PC-9 (cell line): ENCODE measurements at places on chromosomes 6 and 20.

GRCh38 chr20:41169791-41170351, 32.5 kb downstream of the PLCG1 start:
- no peak for DNase-seq

- DNase-seq = no peak
Measured at GRCh38 chr20:3669710-3670367, 6.6 kb upstream of the GFRA4 start.

GRCh38 chr20:50798650-50799049, 3.8 kb downstream of the BCAS4 start:
- no peak for DNase-seq

GRCh38 chr6:92281571-92282076, 1137.7 kb downstream of the EPHA7 start:
- DNase-seq = no peak

- DNase-seq = no peak
Measured at GRCh38 chr20:52305858-52306257, 114.3 kb upstream of the ZFP64 start.

DNA sequence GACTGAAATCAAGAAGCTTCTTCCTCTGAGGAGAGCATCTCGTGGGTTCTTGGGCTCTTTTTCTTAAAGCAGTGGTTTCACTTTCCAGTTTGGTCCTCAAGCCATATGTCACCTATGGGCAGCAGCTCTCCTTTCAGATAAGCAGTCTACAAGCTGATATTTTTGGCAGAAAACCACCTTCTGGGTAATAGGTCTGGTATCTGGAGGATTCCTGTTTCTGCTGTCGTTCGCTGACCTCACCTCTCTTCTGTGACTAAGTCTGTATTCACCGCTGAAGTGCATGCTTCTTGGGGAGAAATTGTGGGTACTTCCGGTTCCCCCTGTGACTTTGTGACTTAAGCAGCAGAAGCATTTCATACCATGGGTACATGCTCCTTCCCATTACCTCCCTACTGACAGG, 193.6 kb downstream of the EDN1 start:
- peak; percentile 99 for DNase-seq

DNA sequence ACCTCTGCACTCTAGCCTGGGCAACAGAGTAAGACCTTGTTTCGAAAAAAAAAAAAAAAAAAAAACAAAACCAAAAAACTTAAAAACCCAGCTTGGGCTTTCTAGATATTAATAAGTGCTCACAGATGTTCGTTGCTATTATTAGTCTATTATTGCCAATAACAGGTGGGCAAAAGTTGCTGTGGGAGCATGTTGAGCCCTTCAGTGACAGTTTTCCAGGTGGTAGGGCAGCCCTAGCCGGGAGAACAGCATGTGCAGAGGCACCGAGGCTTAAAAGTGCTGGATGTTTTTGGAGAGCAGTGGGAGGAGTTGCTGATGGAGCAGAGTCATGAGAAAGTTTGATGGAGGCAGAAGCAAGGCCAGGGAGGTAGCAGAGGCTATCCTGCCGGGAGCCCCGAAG, 4.4 kb downstream of the PPP1R16B start:
- no peak for DNase-seq

- DNase-seq = no peak
Measured at GRCh38 chr6:41878246-41878645, 16.9 kb downstream of the USP49 start.

- no peak for DNase-seq
Measured at GRCh38 chr6:56660381-56660730, 17.7 kb upstream of the DST start.

GRCh38 chr6:155542036-155542435, 86.4 kb upstream of the NOX3 start:
- DNase-seq = no peak

DNA sequence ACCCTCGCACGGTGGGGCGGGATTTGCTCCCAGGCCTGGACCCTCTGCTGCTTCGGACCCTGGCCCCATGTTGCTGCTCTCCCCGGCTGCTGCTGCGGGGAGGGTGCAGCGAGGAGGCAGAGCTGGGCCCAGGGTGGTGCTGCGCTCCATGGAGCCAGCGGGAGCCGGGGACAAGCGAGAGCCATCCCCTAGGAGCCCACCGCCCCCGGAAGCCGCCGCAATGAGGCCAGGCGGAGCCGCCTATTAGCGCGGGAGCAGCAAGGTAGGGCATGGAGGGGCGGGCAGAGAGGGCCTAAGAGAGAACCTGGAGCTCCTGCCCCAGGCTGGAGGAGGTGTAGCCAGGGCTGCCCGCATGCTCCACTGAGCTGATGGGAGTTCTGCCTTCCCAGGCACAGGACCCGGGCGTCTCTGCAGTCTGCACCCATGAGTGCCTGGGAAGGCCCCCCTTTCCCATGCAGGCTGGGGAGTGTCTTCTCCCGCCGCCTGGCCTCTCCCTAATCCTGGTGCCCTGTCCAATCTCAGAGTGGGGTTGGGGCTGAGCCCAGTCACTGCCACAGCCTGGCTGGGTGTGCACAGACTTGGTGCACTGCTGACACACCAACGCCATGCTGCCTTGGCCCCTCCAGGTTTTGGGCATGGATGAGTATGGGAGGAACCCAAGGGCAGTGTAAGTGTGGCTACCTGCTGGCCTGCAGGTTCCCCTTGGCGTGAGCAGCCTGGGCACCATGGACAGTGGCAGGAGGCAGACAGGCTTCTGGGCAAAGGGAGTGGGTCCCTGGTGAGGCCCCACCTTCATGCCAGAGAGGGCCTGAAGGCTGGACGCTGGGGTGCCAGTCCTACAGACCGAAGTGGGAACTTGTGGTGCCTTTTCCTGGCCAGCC, 360.6 kb upstream of the MAP3K7 start:
- DNase-seq = no peak

GRCh38 chr20:58855506-58856389, 3.2 kb downstream of the GNAS start:
- peak; percentile 74 for DNase-seq

DNA sequence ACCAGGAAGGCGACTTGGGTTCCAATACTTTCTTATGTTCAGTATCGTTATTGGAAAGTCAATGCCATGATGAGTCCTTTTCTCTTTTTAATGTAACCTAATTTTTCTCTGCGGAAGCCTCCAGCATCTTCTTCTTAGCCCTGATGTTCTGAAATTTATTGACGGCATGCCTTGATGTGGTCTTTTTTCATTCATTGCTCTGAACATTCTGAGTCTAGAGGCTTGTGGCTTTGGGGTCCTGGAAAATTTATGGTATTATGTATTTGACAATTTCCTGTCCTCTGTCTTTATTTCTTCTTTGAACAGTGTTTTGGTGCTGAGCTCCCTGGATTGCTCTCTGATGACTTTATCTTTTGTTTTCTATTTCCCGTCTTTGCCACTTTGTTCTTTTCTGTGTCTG, 28.7 kb upstream of the MAS1 start:
- no peak for DNase-seq

GRCh38 chr6:107128175-107128574, 12.9 kb upstream of the BEND3 start:
- DNase-seq = no peak

GRCh38 chr20:53445932-53446331, 147.7 kb downstream of the ZNF217 start:
- no peak for DNase-seq

DNA sequence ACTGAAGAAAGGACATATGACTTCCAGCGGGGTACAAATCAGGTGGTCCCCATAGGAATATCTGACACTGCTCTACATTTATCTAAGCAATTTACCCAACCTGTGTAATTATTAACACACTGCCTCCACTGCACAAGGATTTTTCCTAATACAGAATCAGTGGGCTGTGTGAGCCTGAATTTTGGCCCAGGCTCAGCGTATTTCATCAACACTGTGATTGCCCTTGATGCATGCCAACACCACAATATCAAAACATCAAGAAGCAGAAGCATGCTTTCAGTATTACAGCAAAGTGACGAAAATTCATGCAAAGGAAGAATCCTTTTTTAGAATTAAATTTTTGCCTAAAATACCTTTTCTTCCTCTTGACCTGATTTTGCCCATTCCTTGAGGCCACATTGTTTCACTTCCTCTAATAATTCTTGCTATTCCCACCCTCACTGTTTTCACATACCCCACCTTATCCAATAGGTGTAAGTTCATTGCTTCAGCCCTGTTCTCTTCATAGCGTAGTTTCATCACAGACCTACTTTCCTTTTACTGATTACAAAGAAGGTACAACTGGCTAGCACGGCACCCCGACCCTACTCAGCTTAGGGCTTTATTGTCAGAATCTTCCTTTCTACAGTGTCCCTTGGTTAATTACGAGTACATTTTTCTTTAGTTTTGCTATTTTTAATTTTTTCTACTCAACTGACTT, 83.7 kb upstream of the PTCHD4 start:
- no peak for DNase-seq

DNA sequence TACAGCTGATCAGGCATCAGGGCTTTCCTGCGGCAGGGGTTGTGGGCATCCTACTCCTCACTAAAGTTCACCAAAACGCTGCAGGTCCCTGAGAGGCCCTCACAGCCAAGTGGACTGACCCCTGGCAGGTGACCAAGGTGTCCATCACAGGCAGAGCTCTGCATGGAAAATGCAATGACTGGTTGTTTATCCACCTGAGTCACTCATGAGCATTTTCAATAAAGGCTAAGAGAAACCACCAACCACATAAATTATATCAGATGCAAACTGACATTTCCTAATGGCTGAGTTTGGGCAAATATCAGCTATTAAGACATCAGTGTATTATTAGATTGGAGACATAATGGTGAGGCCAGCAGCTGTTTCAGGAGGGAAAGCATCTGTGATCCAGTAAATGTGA, 152.7 kb upstream of the SYNDIG1 start:
- peak; percentile 37 for DNase-seq

DNA sequence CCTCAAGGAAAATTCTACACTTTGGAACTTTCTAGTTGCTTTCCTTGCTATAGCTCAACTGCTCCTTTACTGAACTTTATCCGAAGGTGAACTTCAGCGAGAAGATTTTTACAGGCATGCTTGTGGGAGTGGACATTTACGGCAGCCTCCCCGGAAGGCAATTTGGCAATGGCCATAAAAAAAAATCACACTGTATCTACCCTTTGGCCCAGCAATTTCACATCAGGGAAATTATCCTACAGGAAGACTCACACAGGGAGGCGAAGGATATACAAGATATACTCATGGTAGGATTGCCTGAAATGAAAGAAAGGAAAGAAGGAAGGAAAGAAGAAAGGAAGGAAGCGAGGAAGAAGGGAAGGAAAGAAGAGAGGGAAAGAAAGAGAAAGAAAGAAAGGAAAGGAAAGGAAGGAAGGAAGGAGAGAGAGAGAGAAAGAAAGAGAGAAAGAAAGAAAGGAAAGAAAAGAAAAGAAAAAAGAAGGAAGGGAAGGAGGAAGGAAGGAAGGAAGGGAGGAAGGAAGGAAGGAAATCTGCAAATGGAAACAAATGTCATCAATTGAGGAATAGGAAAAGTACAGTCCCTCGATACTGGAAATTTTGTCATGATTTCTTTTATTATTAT, 25.7 kb downstream of the OVOL2 start:
- no peak for DNase-seq

DNA sequence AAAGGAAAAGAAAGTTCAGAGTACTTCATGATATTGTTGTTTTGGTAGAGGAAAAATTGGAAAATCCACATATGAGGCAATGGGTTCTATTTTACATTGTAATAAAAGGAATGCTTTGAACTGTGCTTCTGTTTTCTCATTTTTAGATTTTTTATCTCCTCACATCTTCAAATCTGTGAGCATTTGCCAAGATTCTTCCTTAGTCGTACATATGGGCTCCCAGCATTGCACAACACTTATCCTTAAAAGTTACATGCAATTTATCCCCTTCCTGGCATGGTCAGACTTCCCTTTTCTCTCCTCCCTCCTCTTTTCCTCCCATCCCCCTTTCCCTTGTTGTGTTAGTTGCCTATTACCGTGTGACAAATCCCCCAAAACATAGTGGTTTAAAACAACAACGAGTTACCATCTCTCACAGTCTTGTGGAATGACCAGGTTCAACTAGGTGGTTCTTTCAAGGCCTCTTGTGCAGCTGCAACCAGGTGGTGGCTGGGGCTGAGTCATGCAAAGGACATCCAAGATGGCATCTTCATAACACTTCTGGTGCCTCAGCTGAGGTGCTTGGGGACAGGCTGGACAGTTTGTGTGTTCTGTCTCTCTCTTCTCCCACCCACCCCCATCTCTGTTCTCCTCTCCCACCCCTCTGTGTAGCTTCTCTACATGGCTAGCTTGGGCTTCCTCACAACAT, 68.7 kb downstream of the TXNDC5 start:
- DNase-seq = no peak

DNA sequence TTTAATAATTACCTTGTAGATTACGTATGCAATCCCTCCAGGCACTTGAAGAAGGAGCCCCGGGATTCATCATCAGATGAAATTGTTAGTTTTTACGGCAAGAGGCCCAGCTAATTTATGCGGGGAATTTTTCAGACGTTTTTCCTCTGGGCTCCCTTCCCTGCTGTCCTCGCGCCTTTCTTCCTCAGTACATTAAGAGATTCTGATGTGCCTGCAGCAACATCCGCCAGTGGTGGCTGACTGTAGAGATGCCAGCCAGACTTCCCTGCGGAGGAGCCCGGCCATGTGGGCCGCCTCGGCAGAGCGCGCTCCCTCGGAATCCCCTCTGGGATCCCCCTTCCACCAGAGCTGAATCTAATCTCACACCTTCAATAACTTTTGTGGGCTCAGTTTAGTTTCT, 46.4 kb upstream of the POU3F2 start:
- no peak for DNase-seq

GRCh38 chr6:39772559-39773273, 19.5 kb upstream of the DAAM2 start:
- no peak for DNase-seq

GRCh38 chr6:13307508-13307995, 20.8 kb downstream of the TBC1D7 start:
- no peak for DNase-seq

GRCh38 chr6:7542065-7542873, 798 bp downstream of the DSP start:
- peak; percentile 54 for DNase-seq

DNA sequence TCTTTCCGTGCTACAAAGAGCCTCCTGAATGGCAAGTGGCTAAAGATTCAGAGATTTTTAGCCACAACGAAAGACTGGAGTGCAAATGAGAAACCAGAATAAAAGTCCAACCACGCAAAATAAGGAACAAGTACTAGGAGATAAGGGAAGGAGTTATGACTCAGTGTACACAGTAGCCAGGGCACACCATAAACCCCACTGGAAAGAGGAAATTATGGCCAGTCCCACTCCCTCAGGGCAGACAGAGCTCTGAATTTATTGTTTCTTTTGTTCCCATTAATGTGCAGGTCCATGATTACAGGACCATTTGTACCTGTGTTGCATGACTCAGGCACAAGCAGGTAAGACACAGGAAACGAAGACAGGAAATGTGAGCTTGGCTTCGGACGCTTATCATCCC, 150.3 kb upstream of the PREP start:
- DNase-seq = peak; percentile 71

- DNase-seq = no peak
Measured at GRCh38 chr6:135088281-135088680, 33.7 kb upstream of the HBS1L start.

DNA sequence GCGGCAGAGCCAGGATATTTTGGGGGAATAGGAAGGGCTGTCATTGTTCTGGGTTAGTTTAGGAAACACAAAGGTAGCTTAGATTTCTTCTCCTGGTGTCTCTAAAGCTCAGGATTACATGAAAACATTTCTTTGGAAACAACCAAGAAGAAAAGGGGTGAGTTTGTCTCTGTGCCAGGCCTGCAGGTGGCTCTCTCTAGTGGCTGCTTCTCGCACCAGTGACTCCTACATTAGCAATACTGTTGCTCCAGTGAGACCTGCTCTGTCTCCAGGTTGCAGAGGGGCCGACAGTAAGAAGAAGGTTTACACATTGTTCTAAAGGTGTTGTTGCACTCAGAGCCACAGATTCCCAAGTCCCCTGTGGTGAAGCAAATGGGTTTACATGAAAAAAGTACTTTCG, 104.6 kb upstream of the GLP1R start:
- DNase-seq = no peak

GRCh38 chr6:117118490-117118889, 146.9 kb upstream of the VGLL2 start:
- DNase-seq = no peak
